Stimulated activated CD8-positive, alpha-beta memory T cell treated with anti-CD3 and anti-CD28 coated beads, Interleukin-15, amount 100 ng/mL, for 4 hours (primary cell): ENCODE measurements at places on chromosomes 1 and 21.

DNA sequence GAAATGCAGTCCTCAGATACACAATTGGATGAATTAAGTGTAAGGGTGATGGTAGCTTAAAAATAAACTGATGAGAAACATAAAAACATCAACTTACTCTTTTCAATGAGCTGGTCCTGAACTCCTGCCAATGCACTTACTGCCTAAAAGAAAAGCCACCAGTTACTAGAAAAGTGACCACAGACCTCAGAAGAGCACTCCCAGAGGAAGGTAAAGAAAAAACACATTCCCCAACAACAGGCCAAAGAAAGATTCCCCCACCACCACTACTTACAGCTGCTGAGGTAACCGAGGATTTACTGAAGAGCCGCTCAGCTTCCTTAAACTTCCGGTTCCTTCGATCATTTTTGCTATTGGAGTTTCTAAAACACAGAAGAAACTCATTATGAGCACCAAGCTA is 5.4 kb downstream of the MEAF6 start:
- DNase-seq = no peak

DNA sequence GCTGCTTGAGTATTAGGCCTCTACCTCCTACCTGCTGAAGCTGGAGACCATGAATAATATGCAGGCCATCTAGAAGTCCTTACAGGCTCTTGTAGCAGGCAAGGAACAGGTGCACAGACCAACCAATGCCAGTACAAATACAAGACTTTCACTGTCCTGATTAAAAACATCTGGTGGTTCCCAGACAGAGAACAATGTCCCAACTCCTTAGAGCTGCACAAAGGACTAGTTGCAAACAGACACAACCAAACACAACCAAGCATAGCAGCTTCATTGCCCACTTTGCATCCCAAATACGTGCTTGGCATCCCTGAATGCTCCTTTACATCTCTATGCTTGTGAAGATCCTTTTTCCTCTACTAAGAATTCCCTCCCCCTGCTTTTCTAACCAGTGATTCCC is 98.1 kb upstream of the CXADR start:
- no peak for DNase-seq

DNA sequence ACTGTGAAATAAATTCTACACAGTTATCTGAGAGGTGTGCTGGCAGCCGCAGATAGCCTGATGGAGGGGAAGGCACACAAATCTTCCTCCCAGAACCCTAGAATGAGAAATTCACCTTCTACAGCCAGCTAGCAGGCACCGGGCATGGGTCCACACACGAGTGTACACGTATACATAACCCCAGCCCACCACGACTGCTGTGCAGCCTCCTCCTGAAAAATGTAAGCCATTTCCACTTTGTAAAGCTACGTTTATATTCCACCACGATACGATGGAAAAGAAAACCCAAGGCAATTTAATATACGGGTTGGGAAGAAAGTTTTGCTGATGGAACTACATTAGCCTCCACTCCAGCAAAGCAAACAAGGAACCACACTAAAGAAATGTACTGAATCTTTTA is 1.8 kb downstream of the BTG3 start:
- no peak for DNase-seq

- DNase-seq = no peak
Measured at GRCh38 chr1:182700351-182700709, 15.9 kb upstream of the RGS8 start.

- DNase-seq = no peak
Measured at GRCh38 chr1:12158357-12159092, 8.3 kb upstream of the TNFRSF1B start.

GRCh38 chr1:55478742-55479141 is 263.6 kb upstream of the USP24 start:
- DNase-seq = no peak

- DNase-seq = no peak
Measured at GRCh38 chr1:8742022-8742924, 75.2 kb downstream of the RERE start.

DNA sequence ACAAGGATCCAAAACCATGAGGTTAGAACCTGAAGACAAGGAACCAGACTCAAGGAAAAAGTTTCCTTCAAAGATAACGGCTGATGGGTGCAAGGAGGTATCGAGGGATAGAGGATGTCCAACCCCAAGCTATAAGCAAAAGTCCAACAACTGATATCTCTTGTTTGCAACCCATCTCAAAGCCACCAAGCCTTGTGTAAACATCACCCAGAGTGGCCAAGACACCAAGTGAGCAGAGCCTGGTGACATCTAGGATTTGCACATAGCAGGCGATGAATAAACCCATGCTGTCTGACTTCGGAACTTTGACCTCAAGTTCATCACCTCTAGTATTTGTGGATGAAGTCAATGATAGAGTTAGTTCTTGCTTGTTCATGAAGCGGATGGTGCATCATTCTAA is 180.7 kb downstream of the ETS2 start:
- no peak for DNase-seq

- DNase-seq = no peak
Measured at GRCh38 chr1:41792485-41792770, 126.3 kb downstream of the HIVEP3 start.

GRCh38 chr1:227673441-227673840 is 61.7 kb downstream of the JMJD4 start:
- DNase-seq = no peak

- no peak for DNase-seq
Measured at GRCh38 chr1:158185770-158186169, 5.1 kb downstream of the CD1D start.

DNA sequence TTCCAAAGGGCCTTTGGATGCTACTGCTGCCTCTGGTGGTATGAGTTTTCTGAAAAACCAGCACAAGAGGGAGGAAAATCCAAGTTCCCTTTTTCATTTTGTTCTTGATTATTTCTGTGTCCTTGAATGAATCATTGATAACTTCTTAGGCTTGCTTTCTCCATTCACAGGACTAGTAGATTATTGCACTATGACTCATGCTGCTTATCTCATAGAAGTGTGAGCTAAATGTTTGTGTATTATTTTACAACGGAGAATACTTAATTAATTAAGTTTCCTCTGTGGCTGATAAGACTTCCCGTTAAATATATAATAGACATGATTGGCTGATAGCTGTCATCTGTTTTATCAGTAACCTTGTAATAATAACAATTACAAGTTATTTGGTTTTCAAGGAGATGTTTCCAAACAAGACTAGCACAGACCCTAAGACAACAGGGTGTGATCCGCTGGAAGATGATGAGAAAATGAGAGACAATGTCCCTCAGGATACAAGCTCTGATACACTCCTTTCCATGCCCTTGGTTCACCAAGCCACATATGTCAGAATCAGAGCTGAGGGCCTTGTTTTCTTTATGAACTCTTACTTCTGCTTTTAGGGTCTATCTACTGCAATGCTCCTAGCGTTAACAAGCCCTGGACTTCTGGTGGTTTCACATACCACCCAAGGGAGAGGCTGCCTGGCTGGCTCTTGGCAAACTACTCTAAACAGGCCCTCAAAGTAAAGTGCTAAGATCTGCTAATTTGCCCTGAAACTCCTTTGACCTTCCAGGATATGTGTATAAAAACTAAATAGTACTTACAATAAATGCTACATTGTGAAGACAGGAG is 1078.3 kb downstream of the TTLL7 start:
- DNase-seq = no peak

DNA sequence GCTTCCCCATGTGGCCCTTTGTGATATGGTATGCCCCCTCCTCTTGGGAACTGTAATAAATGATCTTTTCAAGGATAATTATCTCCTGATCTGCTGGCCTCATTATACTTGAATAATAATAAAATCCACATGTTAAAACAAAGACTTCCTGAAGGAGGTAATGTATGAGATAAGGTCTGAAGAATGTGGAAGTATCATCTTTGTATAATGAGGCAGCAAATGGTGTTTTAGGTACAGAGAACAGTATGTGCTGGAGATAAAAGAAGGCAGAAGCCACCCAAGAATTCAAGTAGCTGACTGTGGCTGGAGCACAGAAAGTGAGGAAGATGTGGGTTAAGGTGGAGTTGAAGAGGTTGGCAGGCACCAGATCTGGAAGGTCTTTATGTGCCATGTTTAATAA is 12.8 kb upstream of the COG2 start:
- DNase-seq = no peak

DNA sequence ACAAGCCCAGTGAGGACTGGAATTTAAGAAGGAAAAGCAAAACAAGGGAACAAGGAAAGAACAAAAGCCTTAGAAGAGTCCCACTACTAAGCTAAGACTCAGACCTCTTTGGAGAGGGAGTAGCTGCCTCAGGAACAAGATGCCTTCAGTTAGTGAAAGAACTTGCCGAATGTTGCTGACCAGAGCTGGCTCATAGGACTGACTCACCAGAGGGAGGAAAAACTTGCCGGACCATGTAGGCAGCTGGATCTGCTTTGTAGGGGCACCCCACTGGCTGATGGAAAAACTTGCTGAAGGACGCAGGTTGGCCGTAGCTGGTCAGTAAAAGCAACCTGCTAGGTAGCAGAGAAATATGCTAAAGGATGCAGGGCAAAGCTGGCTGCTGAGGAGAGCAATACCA is 15.3 kb upstream of the ZSWIM5 start:
- DNase-seq = no peak

GRCh38 chr1:230320804-230321203 is 105.3 kb downstream of the PGBD5 start:
- DNase-seq = no peak

DNA sequence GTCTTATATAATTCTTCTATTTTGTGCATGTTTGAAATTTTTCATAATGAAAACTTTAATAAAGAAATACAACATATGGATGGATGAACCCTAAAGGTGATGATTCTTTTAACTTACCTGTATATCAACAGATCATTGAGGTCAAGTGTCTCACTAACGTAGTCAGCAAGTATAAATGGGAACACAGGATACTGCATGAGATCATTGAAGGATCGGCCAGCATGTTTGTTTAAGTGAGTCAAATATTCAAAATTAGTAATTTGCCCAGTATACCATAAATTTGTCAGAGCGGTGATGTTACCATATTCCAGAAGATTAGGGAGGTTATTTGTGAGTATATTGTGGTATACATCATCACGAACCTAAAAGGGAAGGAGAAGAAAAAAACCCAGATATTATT is 71.0 kb upstream of the GNG4 start:
- no peak for DNase-seq

GRCh38 chr1:212710566-212710965 is 10.9 kb upstream of the BATF3 start:
- no peak for DNase-seq

GRCh38 chr1:35857830-35858229 is 25.2 kb upstream of the AGO1 start:
- no peak for DNase-seq

DNA sequence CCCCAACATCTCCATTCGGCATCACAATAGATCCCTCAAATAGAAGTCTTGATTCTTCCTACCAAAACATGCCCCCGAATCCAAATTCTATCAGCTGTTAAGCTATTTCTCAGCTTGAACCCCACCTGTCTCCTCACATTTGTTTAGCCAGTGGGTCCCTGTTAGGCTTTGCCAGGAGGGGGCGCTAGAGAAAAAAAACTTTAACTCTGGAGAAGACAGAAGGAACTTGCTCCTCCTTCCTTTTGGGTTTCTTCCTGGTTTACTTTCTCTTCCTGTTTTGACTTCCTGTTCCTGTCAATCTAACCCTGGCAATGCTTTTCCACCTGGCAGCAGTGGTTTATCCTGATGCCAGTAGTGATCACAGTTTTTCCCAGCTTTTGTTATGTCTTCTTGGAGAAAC is 95.6 kb upstream of the KCNK1 start:
- no peak for DNase-seq

DNA sequence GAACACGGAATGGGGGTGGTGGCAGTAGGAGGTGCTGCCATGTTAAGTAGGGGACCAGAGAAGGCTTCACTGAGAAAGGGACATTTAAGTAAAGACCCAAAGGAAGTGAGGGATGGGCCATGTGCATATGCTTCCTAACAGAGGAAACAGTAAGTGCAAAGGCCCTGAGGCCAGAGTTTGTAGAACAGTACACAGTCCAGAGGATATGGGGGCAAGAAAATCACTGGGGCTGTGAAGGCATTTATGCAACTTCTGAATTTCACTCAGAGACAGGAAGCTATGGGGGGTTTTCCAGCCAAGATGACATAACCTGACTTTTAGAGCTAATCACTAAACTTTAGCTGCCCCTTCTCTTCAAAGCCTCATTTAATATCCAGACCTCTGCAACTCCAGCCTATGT is 202.5 kb upstream of the EDN2 start:
- DNase-seq = no peak

- DNase-seq = no peak
Measured at GRCh38 chr1:207866471-207867135, 44.3 kb downstream of the CD34 start.

GRCh38 chr1:179014123-179014522 is 11.6 kb upstream of the FAM20B start:
- DNase-seq = no peak

GRCh38 chr1:37347104-37347649 is 127.2 kb upstream of the ZC3H12A start:
- DNase-seq = no peak

DNA sequence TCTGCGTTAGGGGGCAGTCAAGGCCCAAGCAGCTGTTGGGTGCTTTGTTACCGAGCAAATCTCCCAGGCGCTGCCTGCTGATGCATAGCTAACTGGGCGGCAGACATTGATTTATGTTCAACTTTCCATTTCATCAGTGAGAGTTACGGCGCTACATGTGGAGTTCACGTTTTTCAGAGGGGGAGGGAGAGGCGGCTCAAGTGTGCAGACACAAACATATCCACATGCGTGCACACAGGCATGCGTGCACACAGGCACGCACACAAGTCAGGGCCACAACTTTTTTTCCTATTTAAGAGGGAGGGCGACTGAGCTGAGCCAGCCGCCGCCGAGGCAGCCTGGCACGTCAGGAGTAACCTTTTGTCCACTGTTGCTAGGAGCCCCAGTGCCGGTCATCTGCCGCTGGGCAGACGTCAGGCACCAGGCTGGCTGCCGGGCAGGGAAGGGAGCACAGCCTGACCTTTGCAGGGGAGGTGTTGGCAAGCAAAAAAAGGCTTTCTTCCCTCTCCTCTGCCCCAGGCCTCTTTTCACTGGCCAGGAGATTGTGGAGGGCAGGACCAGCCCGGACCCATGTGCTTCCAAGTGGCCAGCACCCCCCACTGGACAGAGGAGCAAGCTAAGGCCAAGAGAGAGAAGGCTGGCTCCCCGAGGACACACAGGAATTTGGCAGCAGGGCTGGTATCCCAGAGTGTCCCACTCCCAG is 73.3 kb downstream of the MRPL37 start:
- no peak for DNase-seq

DNA sequence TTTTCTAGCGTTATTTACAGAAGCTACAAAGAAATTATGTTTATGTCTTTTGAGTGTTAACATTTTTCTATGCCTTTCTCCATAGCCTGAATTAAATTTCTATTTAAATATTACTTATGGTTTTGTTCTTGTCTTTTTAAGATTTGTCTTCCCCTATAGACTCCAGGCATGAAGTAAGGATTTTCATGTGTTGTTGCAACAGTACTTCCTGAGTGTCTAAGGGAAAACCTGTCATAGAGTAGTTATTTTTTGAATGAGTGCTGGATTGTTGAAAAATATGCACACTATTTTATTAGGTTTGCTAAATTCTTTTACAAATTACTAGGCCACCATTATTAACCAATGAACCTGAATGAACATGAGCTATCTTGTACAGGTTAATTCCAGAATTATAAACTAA is 27.1 kb downstream of the SAMSN1 start:
- DNase-seq = no peak
